ENCODE measurements at places on chromosomes 6 and 20.

DNA sequence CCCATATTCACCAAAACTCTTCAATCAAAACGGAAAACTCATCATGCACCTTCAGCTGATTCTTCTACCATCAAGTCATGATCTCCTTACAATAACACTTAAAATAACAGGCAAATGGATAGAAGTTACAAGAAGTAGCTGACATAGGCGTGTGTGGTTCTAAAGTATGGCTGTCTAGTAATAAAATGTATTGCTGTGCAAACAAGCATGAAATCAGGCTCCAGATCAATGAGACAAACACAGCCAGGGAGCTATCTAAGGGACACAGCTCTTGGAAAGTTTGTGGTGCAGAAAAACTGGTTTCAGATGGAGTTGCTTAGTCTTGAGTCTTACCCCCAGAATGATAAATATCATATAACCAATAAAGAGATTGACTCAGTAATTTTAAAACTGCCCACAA is 434.8 kb upstream of the NOX3 start:
- DNase-seq: no peak

GRCh38 chr6:16559071-16559470 is 202.2 kb downstream of the ATXN1 start:
- no peak for DNase-seq

DNA sequence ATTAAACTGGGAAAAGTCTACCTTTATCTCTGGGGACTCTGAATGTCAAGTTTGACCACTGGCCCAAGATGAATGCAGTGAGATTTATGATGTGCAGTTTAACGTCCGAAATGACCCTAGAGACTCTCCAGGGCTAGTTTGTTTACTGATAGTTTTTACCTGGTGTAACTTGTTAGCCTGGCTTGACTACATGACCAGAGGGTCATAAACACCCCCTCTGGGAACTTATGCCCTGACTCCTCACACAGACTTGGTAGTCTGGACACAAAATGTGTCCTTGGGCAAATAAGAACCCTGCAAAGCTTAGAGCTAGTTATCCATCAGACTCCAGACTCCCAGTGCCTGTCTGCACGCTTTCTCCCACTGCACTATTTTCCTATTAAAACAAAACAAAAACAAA is 606.5 kb downstream of the HACE1 start:
- no peak for DNase-seq

DNA sequence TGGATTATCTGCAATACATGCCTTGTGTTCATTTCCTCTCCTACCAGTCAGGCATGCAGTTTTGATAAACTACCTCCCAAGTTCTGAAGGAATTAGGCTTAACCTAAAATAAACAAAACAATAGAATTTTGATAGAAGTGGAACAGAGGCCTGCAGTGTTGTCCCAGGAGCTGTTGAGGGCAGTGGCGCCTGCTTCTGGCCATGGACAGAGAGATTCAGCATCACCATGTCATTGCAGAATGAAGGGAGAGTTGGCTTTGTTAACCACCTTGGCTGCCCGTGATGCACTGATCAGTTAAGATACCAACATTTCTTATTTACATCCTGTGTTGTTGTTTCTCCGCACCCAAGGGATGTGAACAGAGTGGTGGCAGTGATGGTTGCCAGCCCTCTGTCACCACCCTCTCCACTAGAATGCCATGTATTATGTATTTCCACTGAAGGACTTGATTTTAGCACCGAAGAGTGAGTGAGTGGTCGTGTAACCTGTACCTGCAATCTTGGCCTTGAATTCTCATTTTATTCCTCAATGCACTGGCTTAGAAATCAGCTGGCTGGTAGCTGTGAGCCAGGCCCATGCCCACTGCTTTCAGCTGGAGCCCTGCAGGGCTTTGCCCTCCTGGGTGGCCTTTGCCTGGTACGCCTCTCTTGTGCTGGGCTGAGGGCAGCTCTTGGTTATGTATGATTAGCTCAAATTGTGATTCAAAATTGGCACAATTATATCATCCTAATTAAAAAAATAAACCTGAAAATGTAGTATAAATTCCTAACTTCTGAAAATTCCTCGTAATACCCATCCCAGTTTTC is 56.5 kb downstream of the SHLD1 start:
- DNase-seq: no peak

DNA sequence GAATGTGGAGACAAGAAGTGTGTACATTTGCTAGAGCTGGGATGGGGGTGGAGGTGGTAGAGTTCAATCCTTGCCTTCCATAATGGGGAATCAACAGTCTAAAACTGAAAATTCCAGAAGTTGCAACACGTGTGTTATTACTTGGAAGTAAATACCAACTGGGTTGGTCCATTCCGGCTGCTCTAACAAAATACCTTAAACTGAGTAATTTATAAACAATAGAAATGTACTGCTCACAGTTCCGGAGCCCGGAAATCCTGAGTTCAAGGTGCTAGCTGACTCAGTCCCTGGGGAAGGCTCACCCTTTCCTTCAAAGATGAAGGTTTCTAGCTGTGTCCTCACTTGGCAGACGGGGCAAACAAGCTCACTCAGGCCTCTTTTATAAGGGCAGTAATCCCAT is 59.0 kb downstream of the RIN2 start:
- no peak for DNase-seq

DNA sequence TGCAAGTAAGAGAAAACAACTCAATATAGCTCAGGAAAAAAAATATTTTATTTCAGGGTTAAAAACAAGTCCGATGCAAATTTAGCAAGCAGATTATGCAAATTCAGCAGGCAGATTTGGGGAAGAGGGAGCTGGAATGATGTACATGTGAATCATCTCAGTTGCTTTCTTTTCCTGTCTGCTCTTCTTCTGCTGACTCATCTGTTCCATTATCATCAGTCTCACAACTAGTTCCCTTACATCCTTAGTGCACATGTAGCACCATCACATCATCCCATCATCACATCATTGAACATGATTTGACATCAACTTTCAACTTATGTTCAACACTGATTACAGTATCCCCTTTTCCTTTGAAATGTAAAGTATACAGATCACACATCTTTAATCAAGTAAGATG is 11.5 kb upstream of the DEFB113 start:
- peak; percentile 37 for DNase-seq

DNA sequence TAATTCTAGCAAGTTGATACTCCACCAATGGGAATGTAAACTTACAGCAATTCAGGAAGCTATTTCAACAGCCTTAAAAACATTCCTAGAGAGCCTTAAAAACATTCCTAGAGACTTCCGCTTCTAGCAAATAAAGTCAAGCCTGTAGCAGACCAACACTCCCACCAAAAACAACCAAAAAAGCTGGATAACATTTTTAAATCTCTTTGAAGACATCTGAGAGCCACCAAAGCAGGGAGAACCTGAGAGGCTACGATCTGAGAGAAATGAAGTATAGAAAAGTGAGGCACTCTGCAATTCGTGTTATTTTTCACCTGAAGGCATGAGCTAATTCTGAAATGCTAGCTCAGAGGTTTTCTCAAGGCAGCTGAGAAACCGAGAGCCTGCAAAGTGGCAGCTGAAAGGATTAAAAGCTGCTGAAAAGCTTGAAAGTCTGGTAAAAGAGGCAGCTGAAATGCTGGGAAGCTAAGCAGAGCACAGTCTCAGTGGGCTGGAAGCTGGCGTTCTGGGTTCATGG is 20.9 kb downstream of the GPR63 start:
- DNase-seq: peak; percentile 31

DNA sequence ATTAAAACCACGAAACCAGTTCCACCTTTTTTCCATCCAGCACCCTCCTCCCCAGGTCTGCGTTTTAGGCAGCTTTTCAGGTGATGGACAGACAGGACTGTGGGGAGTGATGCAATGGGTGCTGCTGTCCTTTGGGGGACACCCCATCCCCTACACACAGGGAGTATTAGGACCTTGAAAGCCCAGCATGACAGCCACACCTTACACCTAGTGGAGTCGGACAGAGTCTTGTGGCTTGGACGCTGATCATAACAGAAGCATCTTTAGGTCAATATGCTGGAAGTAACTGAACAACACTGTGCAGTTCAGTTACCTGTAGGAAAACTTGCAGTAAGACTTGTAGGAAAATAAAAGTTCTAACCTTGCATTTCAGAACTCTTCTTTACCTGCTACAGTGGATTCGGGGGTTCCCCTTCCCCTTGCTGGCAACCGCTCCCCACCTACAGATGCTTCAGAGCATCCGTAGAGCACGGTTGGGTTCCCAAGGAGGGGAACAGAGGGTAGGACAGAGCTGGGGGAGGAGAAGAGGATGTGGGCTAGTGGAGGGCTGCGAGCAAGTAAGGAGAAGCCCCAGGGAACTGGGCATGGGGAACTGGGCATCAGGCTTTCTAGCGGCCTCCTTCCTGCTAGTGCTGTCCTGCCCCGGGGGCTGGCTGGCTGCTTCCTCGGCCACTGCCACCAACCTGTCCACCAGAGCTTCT is 31.7 kb downstream of the PLEKHG1 start:
- no peak for DNase-seq

DNA sequence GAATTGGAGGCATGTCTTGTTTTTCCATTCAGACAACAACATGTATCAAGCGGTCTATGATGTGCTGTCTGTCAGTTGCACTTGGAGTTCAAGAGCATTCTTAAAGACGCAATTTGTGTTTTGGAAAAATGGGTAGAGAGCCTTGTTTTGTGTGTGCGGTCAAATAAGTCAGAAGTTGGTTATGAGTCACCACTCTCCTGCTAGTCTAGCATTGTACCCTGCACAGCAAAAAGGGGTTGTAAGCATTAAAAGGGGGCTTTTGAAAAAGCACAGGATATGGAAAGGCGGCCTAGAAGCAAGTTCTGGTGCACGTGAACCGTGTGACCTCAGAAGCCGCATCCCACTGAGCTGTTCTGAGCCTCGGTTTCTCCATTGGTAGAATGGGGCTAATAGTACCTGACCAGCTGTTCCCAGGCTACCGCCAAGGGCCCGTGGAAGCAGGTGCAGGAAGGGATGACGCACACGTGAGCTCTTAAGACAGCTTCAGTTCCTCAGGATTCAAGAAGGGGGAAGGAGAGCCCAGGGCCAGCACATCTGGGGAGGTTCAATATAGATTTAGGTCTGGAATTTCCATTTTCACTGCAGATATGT is 61.6 kb upstream of the SNX9 start:
- no peak for DNase-seq

GRCh38 chr6:141269684-141270083 is 863.0 kb upstream of the GJE1 start:
- no peak for DNase-seq

- no peak for DNase-seq
Measured at GRCh38 chr20:34472246-34472925, 43.8 kb upstream of the DYNLRB1 start.

GRCh38 chr20:35497780-35498189 is 31.7 kb downstream of the C20orf173 start:
- peak; percentile 76 for DNase-seq

DNA sequence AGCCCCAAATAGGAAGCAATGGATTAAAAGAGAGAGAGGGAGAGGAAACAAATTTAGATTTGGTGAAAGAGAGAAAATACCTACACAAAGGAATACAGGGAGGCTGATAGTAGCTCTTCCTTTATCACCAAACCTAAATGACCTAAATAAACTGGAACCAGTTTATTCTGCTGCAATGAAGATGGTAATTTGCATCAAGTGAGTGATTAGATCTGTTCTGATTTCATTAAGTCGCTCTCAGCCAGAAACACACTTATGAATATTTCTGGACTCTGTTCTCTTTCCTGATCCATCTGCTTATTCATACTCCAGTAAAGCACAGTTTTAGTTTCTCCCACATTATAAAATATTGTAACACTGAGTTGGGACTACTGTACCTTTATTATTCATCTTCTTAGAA is 83.4 kb upstream of the BMP5 start:
- DNase-seq: no peak

DNA sequence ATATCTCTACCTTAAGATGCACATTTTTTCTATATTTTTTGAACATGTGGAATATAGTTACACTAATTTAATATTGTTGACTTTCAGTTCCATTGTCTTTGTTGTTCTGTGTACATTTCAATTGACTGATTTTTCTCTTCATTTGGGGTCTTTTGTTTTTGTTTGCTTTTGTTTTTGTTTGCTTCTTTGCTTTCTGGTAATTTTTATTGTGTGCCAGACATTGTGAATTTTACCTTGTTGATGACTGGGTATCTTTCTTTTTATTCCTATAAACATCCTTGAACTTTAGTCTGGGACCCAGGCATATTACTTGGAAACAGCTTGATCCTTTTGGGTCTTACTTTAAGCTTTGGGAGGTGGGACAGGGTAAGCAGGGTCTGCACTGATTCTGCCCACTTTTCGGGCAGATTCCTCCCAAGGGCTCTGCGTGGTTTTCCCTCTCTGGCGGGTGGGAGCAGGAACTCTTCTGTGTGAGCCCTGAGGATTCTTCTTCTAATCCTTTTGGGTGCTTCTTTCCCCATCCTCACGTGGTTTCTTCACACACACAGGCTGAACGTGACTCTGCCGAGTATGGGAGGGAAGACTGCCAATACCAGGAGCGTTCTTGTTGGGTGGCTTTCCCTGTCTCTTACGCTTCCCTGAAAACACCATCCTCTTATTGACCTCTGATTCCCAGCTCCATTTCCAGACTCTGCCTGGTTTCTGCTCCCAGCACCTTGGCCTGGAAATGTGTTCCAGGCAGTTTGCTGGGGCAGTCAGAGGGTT is 200.5 kb downstream of the ARID1B start:
- DNase-seq: no peak

GRCh38 chr6:51908243-51908642 is 179.2 kb downstream of the PKHD1 start:
- DNase-seq: no peak

DNA sequence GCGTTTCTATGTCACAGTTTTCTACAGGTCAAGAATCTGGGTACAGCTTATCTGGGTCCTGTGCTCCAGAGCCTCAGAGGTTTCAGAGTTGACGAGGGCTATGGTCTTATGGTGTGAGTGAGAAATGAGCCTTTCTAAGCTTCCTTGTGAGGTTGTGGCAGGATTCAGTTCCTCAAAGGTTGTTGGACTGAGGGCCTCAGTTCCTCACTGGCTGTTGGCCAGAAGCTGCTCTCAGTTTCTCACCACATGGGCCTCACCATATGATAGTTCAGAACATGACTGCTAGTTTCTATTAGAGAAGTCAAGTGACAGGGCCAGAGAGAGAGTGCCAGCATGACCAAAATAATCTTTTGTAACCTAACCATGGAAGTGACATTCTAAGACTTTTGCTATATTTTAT is 96.1 kb downstream of the NUS1 start:
- no peak for DNase-seq

- DNase-seq: no peak
Measured at GRCh38 chr20:13800728-13801134, 15.9 kb downstream of the NDUFAF5 start.

DNA sequence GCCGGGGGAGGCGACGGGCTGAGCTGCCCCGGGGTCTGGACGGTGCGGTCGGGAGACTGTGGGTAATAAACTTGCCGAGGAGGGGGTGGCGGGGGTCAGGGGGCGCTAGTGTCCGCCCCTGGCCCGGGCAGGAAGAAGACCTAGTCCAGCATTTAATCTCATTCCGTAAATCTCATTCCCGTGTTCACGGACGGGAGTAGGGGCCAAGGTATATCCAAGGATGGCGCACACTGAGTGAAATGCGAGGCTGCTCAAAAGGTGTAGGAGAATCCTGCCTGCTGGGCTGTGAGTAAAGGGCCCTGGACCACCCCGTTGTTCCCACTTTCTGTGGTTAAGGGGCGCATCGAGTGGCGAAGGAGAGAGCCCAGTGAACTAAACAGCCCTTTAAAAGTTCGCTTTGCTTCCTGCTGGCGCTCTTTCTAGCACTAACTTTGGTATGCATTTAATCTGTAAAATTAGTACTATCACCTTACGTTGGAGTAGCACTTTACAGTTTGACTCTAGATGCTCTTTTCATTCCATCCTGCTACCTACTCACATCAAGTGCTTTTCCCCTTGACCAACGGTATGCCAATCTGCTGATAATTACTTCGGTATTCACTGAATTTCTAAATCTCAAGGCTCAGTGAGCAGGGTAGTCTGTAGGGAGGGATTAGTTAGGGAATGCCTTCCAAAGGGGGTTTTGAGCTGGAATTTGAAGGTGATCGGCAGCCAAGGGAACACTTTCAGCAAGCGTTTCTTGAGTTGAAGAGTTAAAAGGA is 730 bp downstream of the PARD6B start:
- no peak for DNase-seq
